Activated naive CD4-positive, alpha-beta T cell treated with anti-CD3 and anti-CD28 coated beads, Interleukin-2, amount 50 U/mL, for 72 hours (primary cell): ENCODE measurements at places on chromosomes 4 and X. TPM values are rescaled to one million over a fixed set of nuclear protein-coding genes. Genes with fewer than 3 reads are reported as not detected.

SLC49A3 gene
- 0.59 TPM for total RNA-seq

TNIP3 gene
- total RNA-seq: 5.4 TPM

GRCh38 chr4:113327494-113327893 is 278.0 kb downstream of the ANK2 start:
- no peak for DNase-seq

DNA sequence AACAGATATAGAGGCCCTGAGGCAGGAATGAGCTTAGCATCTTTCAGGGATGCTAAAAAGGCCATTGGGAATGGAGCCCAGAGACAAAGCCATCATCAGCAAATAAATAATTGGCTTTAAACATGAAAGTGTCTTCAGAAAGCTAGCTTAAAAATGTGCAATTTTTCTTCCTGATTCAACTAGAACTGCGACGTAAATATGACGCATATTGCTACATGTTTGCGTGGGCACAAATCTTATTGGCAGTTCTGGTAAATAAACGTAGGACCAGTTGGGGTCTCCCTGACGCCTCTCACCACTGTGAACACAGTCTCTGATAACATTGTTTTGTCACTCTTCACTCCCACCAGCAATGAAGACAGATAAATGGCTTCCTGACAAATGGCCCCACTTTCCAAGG is 97.3 kb upstream of the SRD5A3 start:
- DNase-seq: no peak

DNA sequence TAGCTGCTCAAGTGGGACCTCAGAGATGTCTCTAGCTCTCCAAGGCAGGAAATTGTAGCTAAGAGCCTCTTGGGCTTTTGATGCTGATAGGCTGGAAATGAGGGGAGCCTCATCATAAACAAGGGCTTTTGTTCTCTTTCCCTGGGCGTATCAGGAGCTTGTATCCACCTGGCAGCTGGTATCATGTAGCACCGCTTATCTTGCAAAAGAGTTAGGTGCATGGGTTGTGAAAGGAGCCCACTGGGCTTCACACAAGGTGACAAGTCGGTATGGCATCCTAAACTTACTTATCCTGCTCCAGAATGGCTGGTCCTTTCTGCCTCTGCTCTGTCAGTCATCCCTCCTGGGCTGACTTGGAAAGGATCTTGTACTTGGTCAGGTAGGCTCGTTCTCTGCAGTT is 565.8 kb downstream of the GRXCR1 start:
- DNase-seq: no peak

GRCh38 chrX:22109442-22109841 is 77.3 kb downstream of the PHEX start:
- DNase-seq: no peak

GRCh38 chr4:10417740-10418139 is 39.5 kb downstream of the ZNF518B start:
- DNase-seq: no peak

HEPH gene
- 0.18 TPM for total RNA-seq

- DNase-seq: no peak
Observed at GRCh38 chr4:5900844-5901243, 8.0 kb upstream of the CRMP1 start.

CSAG3 gene
- not detected for total RNA-seq

EGF gene
- total RNA-seq: not detected

DNA sequence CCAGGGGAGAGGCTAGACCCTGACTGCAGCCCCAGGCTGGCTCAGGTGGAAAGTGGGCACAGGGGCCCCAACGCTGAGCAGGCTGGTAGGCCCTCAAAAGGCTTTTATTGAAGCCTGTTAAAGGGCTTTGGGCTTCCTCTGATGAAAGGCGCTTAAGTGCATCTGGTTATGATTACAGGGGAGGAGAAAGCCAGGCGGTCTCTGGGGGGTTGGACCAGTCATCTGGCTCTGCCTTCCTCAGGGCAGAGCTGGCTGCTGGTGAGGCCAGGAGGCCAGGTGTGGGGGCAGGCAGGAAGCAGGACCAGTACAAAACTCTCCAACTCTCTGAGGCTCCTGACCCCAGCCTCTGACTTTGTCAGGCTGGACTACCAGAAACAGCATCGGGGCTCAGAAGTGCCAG is 68.8 kb upstream of the BCOR start:
- no peak for DNase-seq

DNA sequence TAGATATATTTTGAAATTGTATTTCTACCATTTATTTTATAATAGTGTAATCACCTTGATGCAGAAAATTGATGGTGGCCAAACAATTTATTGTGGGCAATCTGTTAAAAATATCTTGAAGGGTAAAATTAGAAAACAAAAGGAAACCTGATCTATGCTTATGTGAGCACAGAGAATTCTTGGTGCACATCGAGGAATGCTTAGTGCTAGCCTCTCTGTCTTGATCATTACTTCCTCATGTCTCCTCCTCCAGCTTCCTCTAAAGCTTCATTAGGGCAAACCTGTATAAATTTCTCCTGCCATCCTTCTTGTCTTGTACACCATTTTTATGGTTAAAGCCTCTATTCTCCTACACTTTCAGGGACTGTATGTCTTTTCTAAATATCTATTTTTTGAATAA is 725.8 kb downstream of the RAPGEF2 start:
- no peak for DNase-seq

CT47B1 gene
- not detected for total RNA-seq

DNA sequence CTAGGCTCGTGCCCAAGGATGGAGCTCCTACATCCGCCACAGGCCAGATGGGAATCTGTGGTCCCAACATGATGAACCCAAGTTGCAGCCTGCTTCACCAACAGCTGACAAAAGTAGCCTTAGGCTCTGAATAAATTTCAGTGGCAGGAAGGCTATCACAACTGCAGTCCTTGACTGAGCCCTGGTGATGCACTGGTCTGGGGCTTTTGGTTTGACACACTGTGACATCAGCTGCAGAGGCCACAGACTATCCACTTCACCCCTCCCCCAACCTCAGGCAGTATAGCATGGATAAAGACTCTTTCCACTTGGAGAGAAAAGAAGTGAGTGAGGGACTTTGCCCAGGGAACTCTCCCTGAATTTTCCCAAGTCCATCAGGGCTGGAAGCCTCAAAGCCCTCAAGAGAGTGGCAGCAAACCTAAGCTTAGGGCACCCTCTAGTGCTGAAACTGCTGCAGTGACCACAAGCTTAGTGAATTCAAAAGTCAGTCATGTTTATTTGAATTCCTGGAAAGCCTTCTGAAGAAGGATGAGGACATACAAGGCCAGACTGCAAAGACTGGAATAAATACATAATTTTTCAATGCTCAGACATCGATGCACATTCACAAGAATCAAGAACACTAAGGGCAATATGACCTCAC is 135.0 kb upstream of the TENT5D start:
- no peak for DNase-seq

- DNase-seq: no peak
Observed at GRCh38 chrX:151966236-151966635, 8.2 kb downstream of the GABRE start.

- no peak for DNase-seq
Observed at GRCh38 chrX:39736216-39737211, 361.2 kb downstream of the BCOR start.

- DNase-seq: no peak
Observed at GRCh38 chr4:101101072-101101471, 246.3 kb downstream of the PPP3CA start.

AKAP4 gene
- not detected for total RNA-seq

- DNase-seq: no peak
Observed at GRCh38 chrX:37509349-37509748, 62.1 kb upstream of the LANCL3 start.

SOX3 gene
- not detected for total RNA-seq

- DNase-seq: peak; percentile 19
Observed at GRCh38 chr4:184649971-184650855, 675 bp downstream of the PRIMPOL start.

DNA sequence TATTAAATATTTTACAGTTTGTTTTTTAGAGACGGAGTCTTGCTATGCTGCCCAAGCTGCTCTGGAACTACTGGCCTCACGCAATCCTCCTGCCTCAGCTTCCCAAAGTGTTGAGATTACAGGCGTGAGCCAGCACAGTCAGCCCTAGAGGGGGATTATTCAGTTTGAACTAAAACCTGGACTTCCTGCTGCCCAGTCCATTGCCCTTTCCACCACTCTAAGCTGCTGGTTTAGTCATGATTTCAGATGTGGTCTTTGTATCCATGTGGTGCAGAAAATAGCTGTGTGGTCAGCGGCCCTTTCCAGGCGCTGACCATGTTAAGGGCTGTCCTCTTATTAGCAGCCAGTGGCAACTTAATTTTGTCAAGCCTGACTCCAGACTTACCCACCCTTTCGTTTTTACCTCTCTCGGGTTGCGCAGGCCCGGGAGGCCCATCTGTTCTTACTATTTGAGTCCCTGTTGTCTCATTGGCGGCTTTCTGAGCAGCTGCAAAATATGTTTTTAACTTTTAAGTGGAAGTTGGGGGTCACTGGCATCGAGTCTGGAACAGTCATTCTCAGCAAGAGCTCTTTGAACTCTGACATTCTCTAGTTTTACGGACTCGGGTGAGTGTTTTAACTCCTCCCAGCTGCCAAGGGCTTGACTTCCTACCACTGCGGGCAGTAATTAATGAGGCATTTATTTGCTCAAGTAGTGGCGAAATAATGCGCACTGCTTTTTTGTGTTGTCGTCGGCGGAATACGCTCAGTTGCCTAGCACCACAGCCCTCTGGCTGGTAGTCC is 773 bp upstream of the VMA21 start:
- DNase-seq: peak; percentile 22

- no peak for DNase-seq
Observed at GRCh38 chr4:3302786-3303564, 10.2 kb downstream of the RGS12 start.

DNA sequence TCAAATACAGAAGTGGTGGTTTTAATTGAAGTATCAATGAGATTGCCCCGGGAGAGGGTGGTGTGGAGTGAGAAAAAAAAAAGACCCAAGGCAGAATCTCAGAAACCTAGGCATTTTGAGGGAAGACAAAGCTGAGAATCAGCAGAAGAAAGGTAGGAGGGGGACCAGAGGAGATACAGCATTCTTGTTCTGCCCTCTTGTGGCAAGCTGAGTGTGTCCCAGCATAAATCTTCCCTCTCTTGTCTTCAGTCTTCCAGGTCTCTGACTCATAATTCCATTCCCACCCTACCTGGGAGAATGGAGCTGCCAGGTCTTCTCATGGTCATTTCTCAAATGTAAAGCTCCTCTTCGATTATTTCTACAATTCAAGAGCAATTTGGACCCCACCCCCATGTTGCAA is 32.7 kb upstream of the MAGED1 start:
- DNase-seq: no peak

- no peak for DNase-seq
Observed at GRCh38 chr4:84499624-84499982, 511 bp upstream of the NKX6-1 start.

GRCh38 chr4:6134612-6135220 is 65.6 kb downstream of the JAKMIP1 start:
- DNase-seq: no peak

TLR3 gene
- total RNA-seq: not detected
